Stimulated activated CD8-positive, alpha-beta memory T cell treated with anti-CD3 and anti-CD28 coated beads, Interleukin-7, amount 100 ng/mL, for 1 hour (primary cell): ENCODE measurements at places on chromosomes 5 and 9.

DNA sequence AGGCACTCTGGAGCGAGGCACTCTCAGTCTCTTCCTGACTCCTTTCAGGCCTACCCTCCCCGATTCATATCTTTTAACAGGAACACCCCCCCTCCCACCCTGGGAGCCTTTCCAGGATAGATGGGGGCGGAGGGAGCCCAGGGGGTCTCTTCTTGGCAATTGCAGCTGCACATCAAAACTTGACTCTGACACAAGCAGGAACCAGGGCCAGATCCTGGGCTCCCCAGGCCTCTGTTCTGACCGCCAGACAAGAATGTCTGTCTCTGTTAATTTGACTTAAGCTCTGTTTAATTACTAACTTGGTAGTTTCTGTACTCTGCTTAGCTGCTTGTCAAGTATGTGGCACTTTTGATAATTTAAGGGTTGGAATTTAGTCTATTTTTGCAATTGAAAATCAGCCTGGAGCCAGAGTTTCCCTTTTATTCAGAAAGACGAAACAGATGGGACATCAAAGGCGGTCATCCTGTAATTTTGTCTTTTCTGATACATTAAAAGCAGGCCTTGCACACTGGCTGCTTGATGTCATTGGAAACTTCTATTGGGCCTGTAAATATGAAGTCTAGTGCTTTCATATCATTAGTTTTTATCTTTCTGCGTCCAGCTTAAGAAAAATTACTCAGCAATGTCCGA is 43.3 kb downstream of the ACTL7B start:
- no peak for DNase-seq

- no peak for DNase-seq
Observed at GRCh38 chr5:164532235-164532900, 1026.9 kb downstream of the MAT2B start.

DNA sequence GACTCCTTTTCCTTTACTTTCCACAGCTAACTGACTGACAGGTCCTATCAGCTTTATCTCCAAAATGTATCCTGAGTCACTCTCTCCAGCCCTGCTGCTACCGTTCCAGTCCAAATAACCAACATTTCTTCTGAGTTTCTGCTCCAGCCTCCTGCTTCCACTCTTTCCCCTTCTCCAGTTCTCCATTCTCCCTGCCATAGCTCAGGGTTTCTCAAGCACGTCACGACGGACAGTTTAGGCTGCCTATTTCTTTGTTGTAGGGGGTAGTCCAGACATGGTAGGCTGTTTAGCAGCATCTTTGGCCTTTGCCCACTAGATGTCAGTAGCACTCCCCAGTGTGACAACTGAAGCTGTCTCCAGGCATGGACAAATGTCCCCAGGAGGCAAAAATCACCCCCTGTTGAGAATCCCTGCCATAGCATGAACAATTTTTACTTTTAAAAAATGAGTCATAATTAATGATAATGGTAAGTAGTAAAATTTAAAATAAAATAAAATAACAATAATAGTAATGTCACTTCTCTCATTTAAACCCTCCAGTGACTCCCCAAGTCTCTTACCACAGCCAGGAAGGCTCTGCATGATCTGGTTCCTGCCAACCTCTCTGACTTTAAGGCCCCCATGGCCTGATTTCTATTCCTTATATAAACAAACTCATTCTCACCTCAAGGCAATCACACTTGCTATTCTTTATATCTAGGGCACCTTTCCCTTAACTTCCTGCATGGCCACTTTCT is 105.4 kb upstream of the FER start:
- DNase-seq = peak; percentile 2

DNA sequence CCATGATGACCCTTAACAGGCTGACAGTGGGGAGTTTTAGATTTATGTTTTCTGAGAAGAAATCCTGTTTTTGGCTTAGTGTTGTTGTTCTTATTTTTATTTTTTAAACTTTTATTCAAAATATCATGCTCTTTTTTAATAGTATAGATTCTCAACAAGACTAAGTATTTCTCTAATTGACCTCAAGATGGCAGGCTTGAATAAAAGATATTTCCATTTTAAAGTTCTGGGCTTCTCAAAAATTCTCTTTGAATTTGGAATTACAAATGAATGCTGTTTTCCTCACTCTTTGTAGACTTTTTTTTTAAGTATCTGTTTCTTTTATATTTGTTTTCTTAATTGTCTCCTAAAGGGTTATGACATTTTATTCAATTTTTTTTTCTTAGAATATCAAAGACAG is 50.0 kb upstream of the SH3GL2 start:
- no peak for DNase-seq

DNA sequence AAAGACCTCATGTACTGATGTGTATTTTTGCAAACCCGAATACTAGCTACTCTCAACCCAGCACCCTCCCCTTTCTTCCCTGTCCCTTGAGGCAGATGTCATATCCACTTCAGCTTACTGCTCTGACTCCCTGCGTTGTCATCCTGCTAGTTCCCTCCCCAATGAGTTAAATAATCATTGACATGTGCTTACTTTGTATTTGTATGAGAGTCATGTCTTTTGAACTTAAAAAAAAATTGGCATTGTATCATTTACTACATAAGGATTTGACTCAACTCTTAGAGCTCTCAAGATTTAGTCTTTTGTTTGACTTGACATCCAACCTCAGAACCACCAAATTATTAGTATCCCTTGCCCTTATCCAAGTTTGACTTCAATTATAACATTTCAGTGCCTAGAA is 219.7 kb upstream of the TUT7 start:
- DNase-seq = no peak

- DNase-seq = no peak
Observed at GRCh38 chr5:89484962-89485361, 602.0 kb upstream of the MEF2C start.

- no peak for DNase-seq
Observed at GRCh38 chr5:61677220-61677619, 345.2 kb downstream of the ZSWIM6 start.

GRCh38 chr5:174918655-174919054 is 194.3 kb downstream of the MSX2 start:
- DNase-seq = no peak

DNA sequence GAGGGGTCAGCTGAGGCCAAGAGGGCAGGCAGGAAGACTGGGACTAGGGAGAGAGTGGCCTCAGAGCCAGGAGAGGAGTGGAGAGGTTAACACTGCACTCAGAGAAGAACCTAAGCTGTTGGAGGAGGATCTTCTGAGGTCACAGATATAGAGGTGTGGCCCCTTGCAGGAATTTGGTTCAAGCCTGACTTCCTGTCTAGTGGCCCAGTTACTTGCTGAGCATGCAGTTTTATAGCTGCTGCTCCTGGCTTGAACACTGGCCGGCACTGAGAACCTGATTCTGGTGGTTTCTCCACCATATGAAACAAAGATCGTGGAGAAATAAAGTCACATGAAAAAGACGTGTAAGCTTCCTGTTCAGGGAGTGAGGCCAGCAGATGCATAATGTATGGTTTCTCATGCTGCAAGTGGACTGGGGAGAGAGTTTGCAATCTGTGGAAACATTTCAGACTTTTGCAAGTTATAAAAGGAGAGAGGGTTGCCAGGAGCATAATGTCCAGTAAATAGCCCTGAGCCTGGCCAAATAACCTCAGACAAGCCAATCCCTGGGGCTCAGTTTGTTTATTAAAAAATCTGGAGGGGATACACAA is 82.6 kb downstream of the GALNT10 start:
- no peak for DNase-seq

- DNase-seq = no peak
Observed at GRCh38 chr9:89225036-89225435, 46.4 kb upstream of the SHC3 start.

GRCh38 chr5:75460942-75461610 is 50.4 kb downstream of the CERT1 start:
- no peak for DNase-seq

DNA sequence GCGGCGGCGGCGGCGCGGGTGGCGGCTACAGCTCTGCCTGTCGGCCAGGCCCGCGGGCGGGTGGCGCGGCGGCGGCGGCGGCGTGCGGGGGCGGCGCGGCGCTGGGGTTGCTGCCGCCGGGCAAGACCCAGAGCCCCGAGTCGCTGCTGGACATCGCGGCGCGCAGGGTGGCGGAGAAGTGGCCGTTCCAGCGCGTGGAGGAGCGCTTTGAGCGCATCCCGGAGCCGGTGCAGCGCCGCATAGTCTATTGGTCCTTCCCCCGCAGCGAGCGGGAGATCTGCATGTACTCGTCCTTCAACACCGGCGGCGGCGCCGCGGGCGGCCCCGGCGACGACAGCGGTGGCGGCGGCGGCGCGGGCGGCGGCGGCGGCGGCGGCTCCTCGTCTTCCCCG is 296 bp downstream of the ZSWIM6 start:
- DNase-seq = no peak

GRCh38 chr5:160237571-160238093 is 8.3 kb downstream of the FABP6 start:
- DNase-seq = no peak

- DNase-seq = no peak
Observed at GRCh38 chr5:154395407-154396106, 50.2 kb upstream of the SAP30L start.

- DNase-seq = no peak
Observed at GRCh38 chr9:113131689-113132151, 19.1 kb upstream of the SLC31A2 start.

DNA sequence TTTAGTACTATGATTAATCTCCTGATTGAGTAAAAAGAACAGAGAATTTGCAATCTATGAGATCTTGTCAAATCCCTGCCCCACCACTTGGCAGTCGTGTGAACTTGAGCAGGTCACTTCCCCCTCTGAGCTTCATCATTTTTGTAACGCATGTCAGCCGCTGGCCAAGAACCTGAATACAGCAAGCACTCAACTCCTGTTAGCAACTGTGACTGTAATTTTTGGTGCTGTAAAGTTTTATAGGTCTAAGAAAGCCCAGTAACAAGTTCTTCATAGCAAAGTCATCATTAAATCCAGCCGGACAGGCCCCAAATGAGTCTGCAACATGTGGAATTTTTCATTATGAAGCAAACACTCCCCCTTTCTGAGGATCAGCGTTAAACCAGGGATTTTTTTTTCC is 49.4 kb downstream of the DRD1 start:
- DNase-seq = no peak

DNA sequence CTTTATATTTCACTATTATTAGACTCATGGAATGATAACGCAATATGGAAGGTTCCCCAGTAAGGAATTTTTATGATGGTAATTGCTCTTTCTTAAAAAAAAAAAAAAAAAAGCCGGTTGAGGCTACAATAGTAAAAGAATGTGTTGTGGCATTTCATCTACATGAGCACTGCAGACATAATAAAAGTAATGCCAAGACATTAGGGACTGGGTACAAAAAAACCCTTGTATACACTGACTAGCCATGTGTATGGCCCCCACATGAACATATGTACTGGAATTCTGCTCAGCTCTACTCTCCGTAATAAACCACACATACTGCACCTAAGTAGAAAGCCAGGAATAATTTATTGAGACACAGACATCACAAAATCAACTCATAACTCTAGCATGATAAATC is 218.4 kb downstream of the ADAMTS6 start:
- no peak for DNase-seq

- no peak for DNase-seq
Observed at GRCh38 chr9:129834489-129835127, 467 bp downstream of the C9orf78 start.

GRCh38 chr5:73483676-73484075 is 14.6 kb upstream of the BTF3 start:
- DNase-seq = no peak

- no peak for DNase-seq
Observed at GRCh38 chr5:142104491-142104890, 4.1 kb upstream of the NDFIP1 start.

DNA sequence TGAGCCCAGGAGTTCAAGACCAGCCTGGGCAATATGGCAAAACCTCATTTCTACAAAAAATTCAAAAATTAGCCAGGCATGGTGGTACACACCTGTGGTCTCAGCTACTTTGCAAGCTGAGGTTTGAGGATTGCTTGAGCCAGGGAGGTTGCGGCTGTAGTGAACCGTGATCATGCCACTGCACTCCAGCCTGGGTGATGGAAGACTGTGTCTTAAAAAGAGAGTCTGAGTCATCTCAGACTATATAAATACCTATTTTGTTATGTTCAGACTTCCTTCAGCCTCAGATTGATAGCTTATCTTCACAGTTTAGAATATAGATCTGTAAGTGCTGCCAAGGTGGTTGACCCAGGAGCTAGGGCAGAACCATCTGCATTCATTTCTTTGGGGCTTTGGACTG is 1.6 kb upstream of the PAIP2 start:
- DNase-seq = no peak

DNA sequence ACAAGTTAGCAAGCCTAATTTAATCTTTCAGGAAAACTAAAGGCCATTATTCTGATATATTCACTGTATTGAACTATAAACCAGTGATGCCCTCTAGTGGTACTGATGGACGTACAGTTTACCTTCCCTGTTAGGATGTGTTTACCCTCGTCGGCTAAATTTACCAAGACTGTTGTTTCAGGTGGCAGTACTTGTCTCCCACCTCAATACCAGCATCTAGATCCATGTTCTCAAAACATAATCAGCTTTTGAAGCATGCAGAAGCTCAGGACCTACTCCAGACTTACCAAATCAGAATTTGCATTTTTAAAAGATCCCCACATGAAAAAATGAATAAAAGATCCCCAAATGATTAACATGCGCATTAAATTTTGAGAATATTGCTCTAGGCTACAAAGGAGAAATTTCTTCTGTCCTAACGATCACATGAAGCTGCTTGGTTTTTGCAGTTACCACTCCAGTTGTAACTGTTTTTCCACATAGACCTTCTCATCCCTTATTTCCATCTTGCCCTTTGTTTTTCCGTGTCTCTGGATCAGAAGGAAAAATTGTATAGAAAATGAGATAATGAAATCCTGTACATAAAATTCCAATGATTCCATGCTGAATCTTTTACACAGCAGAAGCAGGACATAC is 3.2 kb upstream of the BAAT start:
- DNase-seq = no peak

DNA sequence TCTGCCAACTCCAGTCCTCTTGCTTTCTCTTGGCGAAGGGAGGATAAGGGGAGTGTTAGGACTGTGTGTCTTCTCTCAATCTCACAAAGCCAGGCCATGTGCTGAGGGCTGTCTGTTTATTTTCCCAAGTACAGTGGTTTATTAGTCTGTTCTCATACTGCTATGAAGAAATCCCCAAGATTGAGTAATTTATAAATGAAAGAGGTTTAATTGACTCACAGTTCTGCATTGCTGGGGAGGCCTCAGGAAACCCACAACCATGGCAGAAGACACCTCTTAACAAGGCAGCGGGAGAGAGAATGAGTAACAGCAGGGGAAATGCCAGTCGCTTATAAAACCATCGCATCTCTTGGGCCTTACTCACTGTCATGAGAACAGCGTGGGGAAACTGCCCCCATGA is 36.2 kb upstream of the CKS2 start:
- DNase-seq = no peak

GRCh38 chr9:92607773-92608172 is 62.2 kb downstream of the IPPK start:
- no peak for DNase-seq

DNA sequence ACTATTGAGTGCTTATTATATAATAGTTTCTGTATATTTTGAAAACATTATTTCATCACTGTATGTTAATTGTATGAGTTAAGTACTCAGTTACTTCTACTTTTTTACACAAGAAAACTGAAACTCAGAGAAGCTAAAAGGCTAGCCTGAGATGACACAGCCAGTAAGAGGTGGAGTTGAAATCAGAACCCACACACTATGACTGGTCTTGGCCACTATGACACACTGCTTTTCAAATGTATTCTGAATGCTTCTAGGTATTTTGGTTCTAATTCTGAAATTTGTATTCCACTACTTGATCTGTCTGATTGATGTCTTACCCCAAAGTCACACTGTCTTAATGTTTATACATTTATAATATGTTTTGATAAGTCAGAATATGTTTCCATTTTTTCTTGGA is 181.8 kb downstream of the ZDHHC21 start:
- DNase-seq = no peak

GRCh38 chr9:5735072-5735471 is 97.8 kb downstream of the ERMP1 start:
- DNase-seq = no peak
